ENCODE measurements at places on chromosomes 7 and 10. TPM values are rescaled to one million over a fixed set of nuclear protein-coding genes. Genes with fewer than 3 reads are reported as not detected.

The NUP205 gene
- total RNA-seq, result 73.7 TPM

The ZDHHC6 gene
- total RNA-seq, result 54.8 TPM

The CCDC3 gene
- total RNA-seq, result not detected

The AZGP1 gene
- not detected for total RNA-seq

The CDHR1 gene
- total RNA-seq, result 0.29 TPM

The PNLIP gene
- total RNA-seq, result not detected

The CH25H gene
- total RNA-seq, result not detected

The PPP1R17 gene
- total RNA-seq, result not detected

The BHLHA15 gene
- total RNA-seq, result not detected

The PRKG1 gene
- total RNA-seq, result not detected

The GCK gene
- total RNA-seq, result 1.2 TPM

- no peaks in the 10 kb centered on the region for H3K36me3 ChIP-seq
- no peak overlapping the region for H3K27ac ChIP-seq
- no peak for DNase-seq
- no peaks in the 10 kb centered on the region for H3K4me1 ChIP-seq
- H3K27me3 ChIP-seq, result peaks cover 8% of the 10 kb centered on the region
- no peak overlapping the region for H3K4me3 ChIP-seq
These were observed 240.5 kb upstream of the FZD8 start for GRCh38 chr10:35882422-35883150.

- H3K36me3 ChIP-seq, result no peaks in the 10 kb centered on the region
- H3K4me3 ChIP-seq, result no peak overlapping the region
- H3K27ac ChIP-seq, result no peak overlapping the region
- no peak for DNase-seq
These were observed 163.1 kb upstream of the AGR3 start for GRCh38 chr7:17044861-17045260.

- no peak overlapping the region for H3K27ac ChIP-seq
- no peaks in the 10 kb centered on the region for H3K27me3 ChIP-seq
- DNase-seq, result no peak
- H3K4me3 ChIP-seq, result no peak overlapping the region
- H3K4me1 ChIP-seq, result no peaks in the 10 kb centered on the region
These were observed 50.3 kb upstream of the CABCOCO1 start for GRCh38 chr10:61612450-61612849.

DNA sequence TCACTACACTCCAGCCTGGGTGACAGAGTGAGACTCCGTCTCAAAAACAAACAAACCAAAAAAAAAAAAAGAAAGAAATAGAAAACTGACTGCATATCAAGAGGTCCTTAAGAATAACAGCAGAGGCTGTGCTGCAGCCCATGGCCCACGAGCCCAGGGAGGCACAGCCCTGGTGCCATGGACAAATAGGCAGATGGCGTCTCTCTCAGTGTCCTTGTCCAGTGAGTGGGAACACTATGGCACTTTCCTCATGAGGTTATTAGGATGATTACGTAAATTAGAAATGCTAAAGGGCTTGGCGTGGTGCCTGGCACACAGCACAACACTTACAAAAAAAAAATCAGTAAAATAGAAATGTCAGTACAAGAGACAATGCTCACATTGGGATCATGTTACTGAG is 33.4 kb upstream of the PFKP start:
- no peak for DNase-seq
- no peak overlapping the region for H3K4me3 ChIP-seq
- peaks cover 18% of the 10 kb centered on the region for H3K27me3 ChIP-seq
- H3K36me3 ChIP-seq, result peaks cover 3% of the 10 kb centered on the region

- no peak overlapping the region for H3K27ac ChIP-seq
- no peaks in the 10 kb centered on the region for H3K4me1 ChIP-seq
- peak; percentile 41 for DNase-seq
- peaks cover 2% of the 10 kb centered on the region for H3K27me3 ChIP-seq
- no peak overlapping the region for H3K4me3 ChIP-seq
These were observed 61.7 kb downstream of the PWWP2B start for GRCh38 chr10:132458586-132459300.

- no peak overlapping the region for H3K4me3 ChIP-seq
- peaks cover 2% of the 10 kb centered on the region for H3K27me3 ChIP-seq
- DNase-seq, result peak; percentile 4
- peaks cover 15% of the 10 kb centered on the region for H3K4me1 ChIP-seq
These were observed 32.3 kb downstream of the RASGEF1A start for GRCh38 chr10:43234471-43235041.

DNA sequence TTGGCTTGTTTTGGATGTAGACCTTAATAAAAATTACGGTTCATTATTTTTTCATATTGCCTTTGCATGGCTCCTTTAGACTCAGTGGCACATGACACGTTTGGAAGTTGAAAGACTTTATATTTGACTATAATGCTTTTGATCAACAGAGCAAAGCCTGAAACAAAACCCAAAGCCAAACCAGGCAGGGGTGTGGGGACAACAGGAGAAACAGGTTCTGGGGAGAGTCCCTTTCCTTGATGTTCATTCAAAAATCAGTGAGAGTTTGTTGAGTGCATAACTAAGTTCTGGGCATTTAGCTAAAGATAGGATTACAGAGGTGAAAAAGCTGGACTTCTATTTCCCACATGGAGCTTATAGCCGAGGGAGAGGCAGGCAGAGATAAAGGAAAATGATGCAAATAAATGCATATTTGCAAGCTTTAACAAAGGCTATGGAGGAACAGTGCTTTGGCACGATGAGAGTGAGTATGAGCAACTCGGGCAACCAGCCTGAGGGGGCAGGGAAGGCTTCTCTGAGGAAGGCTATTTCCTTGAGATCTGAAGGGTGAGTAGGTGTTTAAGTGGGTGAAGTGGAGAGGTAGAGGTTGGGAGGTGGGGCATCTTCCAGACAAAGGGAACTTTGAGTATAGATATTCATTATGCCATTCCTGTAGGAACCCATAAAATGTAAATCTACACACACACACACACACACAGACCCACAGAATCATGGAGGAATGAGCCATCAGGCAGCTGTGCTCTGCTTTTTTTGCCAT is 34.5 kb upstream of the PDZD8 start:
- H3K4me3 ChIP-seq, result no peak overlapping the region
- no peak for DNase-seq
- no peak overlapping the region for H3K27ac ChIP-seq

DNA sequence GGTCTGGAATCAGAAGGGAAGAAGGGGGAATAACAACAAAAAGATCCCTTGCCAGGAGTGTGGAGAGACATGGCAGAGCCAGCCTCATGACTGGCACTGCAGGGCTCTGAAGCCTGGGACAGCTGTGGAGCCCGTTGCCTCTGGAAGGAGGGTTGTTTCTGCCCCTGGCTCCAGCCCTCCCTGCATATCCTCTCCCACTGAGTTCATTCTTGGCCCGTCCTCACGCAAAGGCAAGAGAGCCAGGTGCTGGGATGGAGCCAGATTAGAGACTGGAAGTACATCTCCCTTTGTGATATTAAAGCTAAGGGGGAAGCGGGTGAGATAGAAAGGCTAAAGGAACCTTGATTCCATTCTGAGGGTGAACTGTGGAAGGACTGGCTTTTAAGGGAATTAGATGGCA is 141.5 kb upstream of the NPVF start:
- no peak overlapping the region for H3K4me3 ChIP-seq
- peaks cover 23% of the 10 kb centered on the region for H3K27me3 ChIP-seq
- DNase-seq, result no peak
- no peaks in the 10 kb centered on the region for H3K4me1 ChIP-seq
- H3K27ac ChIP-seq, result no peak overlapping the region

- peak overlapping the region; percentile 9 for H3K27ac ChIP-seq
- H3K27me3 ChIP-seq, result peaks cover 39% of the 10 kb centered on the region
- H3K36me3 ChIP-seq, result no peaks in the 10 kb centered on the region
These were observed 12.4 kb downstream of the CTBP2 start for GRCh38 chr10:125147971-125148439.

GRCh38 chr7:103106005-103106702 is 31.2 kb downstream of the ARMC10 start:
- H3K36me3 ChIP-seq, result peaks cover 71% of the 10 kb centered on the region
- H3K27ac ChIP-seq, result no peak overlapping the region
- no peak for DNase-seq
- H3K4me1 ChIP-seq, result peaks cover 3% of the 10 kb centered on the region
- no peaks in the 10 kb centered on the region for H3K27me3 ChIP-seq

- no peaks in the 10 kb centered on the region for H3K4me1 ChIP-seq
- no peaks in the 10 kb centered on the region for H3K27me3 ChIP-seq
- peaks cover 18% of the 10 kb centered on the region for H3K36me3 ChIP-seq
- H3K4me3 ChIP-seq, result no peak overlapping the region
- DNase-seq, result no peak
- H3K27ac ChIP-seq, result no peak overlapping the region
These were observed 145.7 kb downstream of the ELAPOR2 start for GRCh38 chr7:86913709-86914108.

DNA sequence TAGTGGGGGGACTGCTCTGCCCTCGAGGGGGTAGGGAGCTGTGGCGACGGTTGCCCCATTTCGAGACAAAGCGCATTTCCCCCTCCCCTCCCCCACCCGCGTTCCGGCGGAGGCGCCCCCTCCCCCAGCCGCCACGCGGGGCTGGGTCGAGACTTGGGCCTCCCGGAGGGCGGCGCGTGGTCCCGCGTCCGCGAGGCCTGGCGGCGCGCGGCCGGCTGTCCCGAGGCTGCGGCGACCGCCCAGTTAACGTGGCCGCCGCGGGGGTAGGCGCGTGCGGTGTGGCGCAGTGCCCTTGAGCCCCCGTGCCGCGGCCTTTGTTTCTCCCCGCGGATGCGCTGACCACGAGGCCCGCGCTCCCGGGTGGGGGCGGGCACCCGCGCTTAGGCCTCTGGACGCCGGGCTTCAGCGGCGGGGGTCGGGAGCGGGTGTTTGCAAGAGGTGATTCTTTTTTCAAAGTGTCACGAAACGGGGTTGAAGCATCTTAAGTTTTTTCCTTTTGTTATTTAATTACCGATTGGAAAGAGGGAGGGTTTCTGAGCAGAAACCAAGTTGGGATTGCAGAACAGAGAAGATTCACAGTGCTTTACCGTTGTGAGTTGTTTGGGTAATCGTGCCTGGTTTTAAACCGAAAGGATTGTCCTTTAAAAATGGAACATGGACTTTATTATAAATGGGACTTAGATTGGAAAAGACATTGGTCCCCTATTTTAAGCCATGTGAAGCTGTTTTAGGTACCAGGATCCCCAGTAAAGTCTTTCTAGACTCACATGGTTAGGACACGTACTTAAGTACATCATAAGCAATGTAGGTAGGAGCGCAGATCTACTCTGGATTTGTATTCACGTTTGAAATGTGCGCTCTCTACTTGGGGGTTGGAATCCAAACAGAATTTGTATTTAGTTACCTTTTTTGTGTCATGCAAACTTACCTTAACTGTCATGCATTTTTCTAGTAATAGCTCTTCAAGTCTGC is 760 bp downstream of the CBX3 start:
- H3K27me3 ChIP-seq, result no peaks in the 10 kb centered on the region
- H3K4me3 ChIP-seq, result peak overlapping the region; percentile 94
- DNase-seq, result peak; percentile 68

DNA sequence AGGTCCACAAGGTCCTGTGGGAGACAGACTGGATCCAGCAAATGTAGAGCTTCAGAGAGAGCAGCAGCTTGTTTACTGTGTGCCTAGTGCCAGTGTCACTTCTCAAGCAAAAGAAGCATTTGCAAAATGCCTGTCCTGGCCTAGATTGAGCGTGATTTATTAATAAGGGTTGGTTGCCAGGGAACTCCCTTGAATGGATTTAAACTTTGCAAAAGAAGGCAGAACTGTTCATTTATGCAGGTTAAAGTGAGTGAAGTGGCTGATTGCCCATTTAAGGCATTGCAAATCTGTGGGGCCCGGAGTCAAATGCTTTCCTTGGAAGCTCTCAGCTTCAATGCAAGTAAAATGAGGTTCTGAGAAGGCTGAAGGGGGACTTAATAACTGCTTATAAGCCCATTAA is 71.3 kb downstream of the CDHR3 start:
- H3K4me3 ChIP-seq, result no peak overlapping the region
- peaks cover 34% of the 10 kb centered on the region for H3K4me1 ChIP-seq
- H3K27me3 ChIP-seq, result no peaks in the 10 kb centered on the region
- no peak for DNase-seq
- no peak overlapping the region for H3K27ac ChIP-seq

- H3K4me3 ChIP-seq, result no peak overlapping the region
- DNase-seq, result no peak
- no peak overlapping the region for H3K27ac ChIP-seq
- H3K4me1 ChIP-seq, result peaks cover 58% of the 10 kb centered on the region
- peaks cover 6% of the 10 kb centered on the region for H3K36me3 ChIP-seq
These were observed 46.2 kb downstream of the ZNF277 start for GRCh38 chr7:112252691-112253090.

- H3K4me3 ChIP-seq, result no peak overlapping the region
- no peak for DNase-seq
These were observed 158.6 kb downstream of the SNX13 start for GRCh38 chr7:17781491-17782215.

DNA sequence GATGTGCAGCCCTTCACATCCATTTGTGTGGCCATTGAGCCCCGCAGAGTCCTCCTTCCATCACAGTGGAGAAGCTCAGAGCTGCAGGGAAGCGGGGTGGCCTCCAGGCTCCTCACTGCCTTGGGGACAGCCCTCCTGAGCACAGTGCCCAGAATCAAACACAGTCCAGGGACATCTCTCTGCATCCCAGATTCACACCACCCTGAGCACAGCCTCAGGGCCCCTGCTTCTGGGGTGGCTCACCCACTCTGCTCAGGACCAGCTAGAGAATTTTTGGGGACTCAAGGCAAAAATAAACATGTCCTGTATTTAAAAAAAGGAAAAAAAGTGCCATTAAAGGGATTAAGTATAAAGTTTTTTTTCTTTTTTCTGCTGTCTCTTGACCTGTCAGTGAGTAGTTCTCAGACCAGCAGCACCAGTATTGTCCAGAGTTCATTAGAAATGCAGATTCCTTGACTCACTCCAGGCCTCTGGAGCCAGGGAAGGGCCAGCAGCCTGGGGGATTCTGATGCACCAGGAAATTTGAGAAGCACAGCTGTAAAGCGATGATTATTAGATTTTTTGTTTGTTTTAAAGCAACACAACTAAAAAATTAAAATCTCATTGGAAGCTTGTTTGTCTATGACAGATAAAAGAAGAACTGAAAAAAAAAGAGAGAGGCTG is 61.6 kb downstream of the ARHGAP22 start:
- H3K27ac ChIP-seq, result no peak overlapping the region
- DNase-seq, result no peak
- H3K4me3 ChIP-seq, result no peak overlapping the region

GRCh38 chr10:59905066-59905730 is 1.2 kb downstream of the CCDC6 start:
- H3K4me1 ChIP-seq, result peaks cover 72% of the 10 kb centered on the region
- peak overlapping the region; percentile 93 for H3K4me3 ChIP-seq
- H3K27ac ChIP-seq, result peak overlapping the region; percentile 87

DNA sequence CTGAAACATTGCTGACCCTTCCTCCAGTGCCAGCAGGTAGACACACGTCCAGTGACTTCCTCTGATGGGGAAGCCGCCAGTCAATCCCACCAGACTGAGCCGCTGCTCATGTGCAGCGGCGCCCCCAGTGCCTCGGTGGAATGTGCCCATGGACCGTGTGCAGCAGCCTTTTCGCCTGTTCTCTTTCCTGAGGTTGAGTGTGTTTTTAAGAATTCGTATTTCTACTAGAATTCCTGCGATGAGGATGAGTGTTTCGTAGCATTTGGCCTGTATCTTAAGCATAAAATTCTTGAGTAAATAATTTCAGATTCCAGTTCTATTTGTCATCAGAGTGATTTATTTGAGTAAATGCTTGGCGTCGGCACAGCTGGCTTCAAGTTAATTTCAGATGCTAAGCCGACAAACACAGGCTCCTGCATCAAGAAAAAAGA is 35.4 kb downstream of the BNIP3 start:
- no peaks in the 10 kb centered on the region for H3K27me3 ChIP-seq
- no peak for DNase-seq
- no peak overlapping the region for H3K27ac ChIP-seq

All from naive thymus-derived CD8-positive, alpha-beta T cell (primary cell).